ENCODE measurements at places on chromosomes 2 and 18.

- DNase-seq: no peak
These were observed 940 bp upstream of the BOLA3 start for GRCh38 chr2:74148457-74149246.

DNA sequence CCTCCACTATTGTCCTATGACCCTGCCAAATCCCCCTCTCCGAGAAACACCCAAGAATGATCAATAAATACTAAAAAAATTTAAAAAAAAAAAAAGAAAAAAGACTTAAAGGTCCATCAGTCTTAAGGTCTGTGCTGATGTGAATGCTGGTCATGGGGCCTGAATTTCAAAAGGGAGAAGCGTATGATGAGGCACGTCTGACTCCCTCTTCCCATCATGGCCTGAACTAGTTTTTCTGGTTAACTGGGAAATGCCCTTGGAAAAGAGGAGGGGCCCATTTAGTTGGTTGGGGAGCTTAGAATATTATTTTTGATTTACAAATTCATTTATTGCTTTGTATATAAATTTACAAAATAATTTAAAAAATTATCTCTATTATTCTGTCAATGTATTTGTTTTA lies 291.0 kb upstream of the CDH19 start:
- no peak for DNase-seq

- no peak for DNase-seq
These were observed 119.5 kb downstream of the COL6A3 start for GRCh38 chr2:237294460-237294859.

DNA sequence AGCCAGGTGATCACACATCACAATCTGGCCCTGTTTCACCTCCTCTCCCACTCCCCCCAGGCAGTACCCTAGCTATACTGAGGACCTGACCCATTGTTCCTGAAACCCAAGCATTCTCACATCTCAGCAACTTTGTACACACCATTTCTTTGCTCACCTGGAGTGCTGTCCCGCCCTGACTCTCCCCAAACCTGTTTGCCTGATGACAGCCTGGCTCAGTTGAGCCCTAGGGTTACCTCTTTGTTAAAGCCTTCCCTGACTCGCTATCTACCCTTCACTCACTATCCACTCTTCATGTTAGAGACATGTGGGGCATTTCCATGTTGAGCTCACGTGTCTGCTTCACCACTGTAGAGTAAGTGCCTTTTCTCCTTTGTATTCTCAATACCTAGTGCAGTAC lies 49.1 kb downstream of the GREB1L start:
- no peak for DNase-seq

GRCh38 chr2:36044411-36044810 lies 311.2 kb upstream of the CRIM1 start:
- no peak for DNase-seq

GRCh38 chr2:203574824-203575223 lies 39.7 kb upstream of the RAPH1 start:
- no peak for DNase-seq

DNA sequence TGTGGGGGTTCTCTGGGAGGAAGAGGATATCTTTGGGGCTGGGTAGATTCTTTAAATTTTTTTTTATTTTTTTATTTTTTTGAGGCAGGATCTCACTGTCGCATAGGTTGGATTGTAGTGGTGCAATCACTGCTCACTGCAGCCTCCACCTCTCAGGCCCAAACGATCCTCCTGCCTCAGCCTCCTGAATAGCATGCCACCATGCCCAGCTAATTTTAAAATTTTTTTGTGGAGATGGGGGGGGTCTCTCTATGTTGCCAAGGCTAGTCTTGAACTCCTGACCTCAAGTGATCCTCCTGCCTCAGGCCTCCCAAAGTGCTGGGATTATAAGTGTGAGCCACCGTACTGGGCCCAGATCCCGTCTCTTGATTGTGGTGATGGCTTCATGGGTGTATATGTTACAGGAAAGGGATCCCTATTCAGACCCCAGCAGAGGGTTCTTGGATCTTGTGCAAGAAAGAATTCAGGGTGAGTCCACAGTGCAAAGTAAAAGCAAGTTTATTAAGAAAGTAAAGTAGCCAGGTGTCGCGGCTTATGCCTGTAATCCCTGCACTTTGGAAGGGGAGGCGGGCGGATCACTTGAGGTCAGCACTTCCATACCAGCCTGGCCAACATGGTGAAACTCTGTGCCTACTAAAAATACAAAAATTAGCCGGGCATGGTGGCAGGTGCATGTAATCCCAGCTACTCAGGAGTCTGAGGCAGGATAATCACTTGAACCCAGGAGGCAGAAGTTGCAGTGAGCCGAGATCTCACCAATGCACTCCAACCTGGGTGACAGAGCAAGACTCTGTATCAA lies 2.0 kb upstream of the C2orf68 start:
- no peak for DNase-seq

GRCh38 chr2:85472261-85472660 lies 53.7 kb downstream of the SH2D6 start:
- no peak for DNase-seq

DNA sequence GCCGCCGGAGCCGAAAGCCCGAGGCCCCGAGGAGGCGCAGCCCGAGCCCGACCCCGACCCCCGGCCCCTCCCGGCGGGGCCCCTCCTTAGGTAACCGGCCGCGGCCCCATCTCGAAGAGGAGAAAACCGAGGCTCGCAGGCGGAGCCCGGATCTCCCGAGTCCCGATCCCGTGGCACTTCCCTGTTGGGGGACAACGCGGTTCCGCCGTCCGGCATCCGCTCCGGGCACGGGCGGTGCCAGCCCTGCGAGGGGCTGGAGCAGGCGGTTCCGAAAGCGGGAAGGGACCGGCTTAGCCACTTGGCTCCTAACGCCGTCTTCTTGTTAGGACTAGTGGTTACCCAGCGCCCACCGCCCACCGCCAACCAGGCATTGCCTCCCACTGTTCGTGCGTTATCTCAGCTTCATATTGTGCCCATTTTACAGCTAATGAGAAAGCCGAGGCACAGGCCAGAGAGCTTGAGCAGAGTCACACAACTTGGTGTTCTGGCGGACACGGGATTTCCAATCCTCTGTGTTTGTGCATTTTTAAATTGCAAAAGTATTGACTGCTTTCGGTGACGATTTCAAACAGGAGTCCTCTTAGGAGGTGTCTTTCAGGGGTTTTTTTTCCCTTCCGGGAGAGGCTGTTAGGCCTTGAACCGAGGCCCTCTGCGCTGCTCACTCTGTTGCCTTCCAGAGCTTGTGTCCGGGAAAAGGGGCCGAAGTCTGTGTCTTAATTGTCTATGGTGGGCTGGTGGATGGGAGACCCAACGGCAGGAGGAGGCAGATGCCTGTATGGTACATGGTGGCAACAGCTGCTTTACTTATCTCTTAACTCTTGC lies 562 bp downstream of the CENPA start:
- peak; percentile 28 for DNase-seq

GRCh38 chr2:86790134-86790675 lies 508 bp downstream of the CD8A start:
- no peak for DNase-seq

- no peak for DNase-seq
These were observed 722 bp downstream of the MAP4K4 start for GRCh38 chr2:101698014-101698843.

DNA sequence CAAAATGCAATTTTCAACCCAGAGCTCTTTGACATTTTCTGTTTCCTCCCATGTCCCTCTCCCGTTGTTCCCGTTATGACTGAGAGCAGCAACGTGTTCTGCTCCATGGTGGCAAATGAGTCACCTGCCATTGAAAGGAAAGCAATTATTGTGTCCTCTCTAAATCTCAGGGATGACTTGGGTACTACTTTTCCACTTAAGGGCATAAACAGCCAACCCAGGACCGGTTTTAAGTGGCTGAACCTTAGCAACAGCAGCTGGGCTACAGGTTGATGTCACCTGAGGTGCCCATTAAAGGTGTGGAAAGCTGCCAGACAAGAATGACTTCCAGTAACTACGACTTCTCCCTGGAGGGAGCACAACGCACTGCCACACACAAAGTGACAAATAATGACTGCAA lies 236.8 kb downstream of the NCKAP5 start:
- DNase-seq: no peak

DNA sequence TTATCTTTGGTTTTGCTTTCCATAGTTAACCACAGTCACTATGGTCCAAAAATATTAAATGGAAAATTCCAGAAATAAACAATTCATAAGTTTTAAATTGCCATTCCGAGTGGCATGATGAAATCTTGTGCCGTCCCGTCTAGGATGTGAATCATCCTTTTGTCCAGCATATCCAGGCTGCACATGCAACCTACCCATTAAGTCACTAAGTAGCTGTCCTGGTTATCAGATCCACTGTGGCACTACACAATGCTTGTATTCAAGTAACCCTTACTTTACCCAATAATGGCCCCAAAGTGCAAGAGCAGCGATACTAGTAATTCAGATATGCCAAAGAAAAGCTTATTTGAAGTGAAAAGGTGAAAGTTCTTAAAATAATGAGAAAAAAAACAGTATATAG lies 10.7 kb downstream of the USP34 start:
- DNase-seq: no peak

- no peak for DNase-seq
These were observed 8.2 kb upstream of the TANC1 start for GRCh38 chr2:158960193-158960592.

DNA sequence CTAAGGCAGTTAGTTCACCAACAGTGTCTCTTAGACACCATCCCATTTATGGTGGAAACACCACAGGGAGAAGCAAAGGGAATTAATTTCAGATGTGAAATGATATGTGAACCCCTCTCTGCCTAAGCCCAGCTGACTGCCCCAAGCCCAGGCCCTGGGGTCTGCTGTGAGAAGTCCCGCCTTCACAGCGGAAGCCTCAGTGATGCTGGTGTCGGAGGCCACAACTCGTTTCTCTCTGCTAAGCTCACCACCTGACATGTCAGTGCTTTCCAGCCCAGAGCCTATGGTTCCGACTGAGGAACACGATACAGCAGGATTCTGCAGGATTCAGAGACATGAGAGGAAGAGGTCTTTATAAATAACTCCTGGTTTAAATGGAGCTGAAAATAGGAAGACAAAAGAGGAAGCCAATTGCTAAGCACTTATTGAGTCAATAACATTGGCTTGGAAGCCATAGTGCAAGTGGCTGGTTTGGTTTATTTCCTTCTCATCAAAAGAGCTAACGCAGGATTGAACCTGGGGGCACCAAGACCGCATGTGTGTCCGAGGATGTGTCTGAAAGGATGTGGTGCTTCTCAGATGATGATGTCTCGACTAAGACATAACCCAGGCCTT lies 21.9 kb upstream of the LOXHD1 start:
- no peak for DNase-seq

DNA sequence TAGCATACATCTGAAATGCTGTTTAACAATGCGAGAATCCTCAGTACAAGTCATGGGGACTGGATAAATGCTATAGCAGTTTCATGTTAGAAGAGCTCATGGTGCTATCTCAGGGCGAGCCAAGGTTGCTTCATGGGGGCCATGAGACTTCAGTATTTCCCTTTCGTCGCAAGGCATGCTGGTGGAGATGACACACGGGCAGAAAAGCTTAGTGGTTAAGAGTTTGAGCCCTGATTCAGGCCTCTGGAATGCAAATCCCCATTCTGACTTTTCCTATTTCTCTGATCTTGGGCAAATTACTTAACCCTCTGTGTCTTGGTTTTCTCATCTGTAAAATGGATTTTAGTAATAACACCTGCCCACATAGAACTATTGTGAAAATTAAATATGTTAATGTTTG lies 57.4 kb upstream of the EPHA4 start:
- DNase-seq: no peak

GRCh38 chr18:67199993-67200617 lies 316.4 kb downstream of the DSEL start:
- DNase-seq: peak; percentile 20

DNA sequence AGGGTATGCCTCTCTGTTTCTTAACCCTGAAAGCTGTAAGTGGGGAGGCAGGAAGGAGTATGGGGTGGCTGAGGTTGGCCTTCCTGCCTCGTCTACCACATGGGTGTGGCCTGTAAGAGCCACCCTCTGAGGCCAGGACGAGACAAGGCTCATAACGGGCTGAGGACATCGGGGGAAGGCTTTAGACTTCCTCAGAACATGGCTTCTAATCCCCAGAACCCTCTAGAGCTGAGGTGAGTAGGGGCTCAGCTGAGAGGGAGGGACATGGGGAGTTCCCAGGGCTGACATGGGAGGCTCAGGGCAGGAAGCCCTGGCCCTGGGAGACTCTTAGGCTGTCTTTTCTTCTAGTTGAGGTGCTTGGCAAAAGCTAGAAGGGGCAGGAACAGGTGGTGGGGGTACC lies 36.7 kb downstream of the EMX1 start:
- DNase-seq: no peak

DNA sequence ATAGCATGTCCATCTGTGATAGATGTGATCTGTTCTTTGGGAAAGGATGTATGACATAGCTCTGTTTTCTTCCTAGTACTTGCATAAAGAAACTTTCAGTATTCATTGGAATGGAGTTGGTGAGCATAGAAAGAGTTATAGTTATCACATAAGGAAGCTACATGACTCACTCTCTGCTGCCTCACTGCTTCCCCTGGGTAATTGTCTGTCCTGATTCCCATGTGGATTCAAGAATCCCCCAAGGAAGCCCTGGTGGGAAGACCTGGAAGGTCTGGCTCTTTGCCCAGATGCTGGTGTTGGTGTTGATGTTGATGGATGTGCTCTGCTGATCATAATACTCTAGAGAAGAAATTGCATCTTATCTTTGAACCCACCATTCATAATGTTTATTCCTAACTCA lies 60.6 kb downstream of the PTPN4 start:
- DNase-seq: no peak

DNA sequence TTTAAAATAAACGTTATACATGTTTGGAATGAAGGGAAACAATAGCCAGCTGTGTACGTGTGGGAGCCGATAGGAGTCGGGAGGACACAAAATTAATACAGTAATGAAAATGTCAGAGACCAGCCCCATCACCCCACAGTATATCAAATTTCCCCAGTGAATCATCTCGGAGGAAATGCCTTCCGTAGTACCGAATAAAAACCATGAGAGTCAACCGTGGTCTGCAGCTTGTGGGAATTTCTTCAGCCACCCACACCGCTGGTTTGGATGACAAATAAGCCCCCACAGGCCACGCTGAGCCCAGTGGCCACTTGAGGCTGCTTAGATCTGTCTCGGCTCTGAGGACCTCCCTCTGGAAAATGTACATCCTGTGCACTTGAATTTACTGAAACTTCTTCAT lies 133.7 kb downstream of the COL6A3 start:
- DNase-seq: no peak

DNA sequence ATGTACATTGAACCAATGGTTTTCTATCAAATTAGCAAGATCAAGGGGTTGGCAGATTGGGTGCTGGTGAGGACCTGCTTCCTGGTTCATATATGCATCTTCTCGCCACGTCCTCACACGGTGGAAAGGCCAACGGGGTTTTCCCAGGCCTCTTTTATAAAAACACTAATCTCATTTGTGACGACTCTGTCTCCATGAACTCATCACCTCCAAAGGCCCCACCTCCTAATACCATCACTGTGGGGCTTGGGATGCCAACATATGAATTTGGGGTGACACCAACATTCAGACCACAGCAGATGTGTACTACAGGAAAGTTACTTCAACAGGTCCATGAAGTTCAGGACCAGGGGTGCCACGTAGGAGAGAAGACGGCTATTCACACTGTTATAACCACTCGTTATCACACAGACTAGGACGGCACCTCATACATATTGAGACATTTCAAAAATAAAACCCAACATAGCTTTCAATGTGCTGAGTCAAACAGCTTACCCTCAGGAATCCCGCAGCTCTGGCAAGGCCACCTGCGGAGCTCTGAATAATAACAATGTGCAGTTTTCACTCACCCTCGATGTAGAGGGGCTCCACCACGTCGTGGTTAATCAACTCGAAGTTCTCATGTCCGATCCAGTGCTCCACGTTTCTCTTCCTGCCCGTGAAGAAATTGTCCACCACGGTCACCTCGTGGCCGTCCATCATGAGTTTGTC lies 49.3 kb downstream of the UXS1 start:
- DNase-seq: no peak

GRCh38 chr2:8087480-8087840 lies 594.4 kb upstream of the ID2 start:
- no peak for DNase-seq

All from hematopoietic multipotent progenitor cell treated with erythropoietin and hydrocortisone succinate and interleukin-3 and kit ligand, for 15 days (in vitro differentiated cells).